Head of caudate nucleus (tissue), 42 donors: ENCODE measurements at places on chromosomes 4 and X.

GRCh38 chr4:145452447-145453162, 29.0 kb upstream of the SMAD1 start:
- no peak for DNase-seq

GRCh38 chr4:100049872-100050271, 99.8 kb upstream of the H2AZ1 start:
- DNase-seq, result no peak

- no peak for DNase-seq
Measured at GRCh38 chr4:48195374-48195773, 61.3 kb upstream of the TXK start.

GRCh38 chrX:63349307-63349706, 1.8 kb downstream of the SPIN4 start:
- DNase-seq, result no peak

- DNase-seq, result no peak
Measured at GRCh38 chr4:47473141-47473750, 9.7 kb upstream of the COMMD8 start.

GRCh38 chr4:1171311-1172227, 814 bp downstream of the SPON2 start:
- DNase-seq, result no peak

DNA sequence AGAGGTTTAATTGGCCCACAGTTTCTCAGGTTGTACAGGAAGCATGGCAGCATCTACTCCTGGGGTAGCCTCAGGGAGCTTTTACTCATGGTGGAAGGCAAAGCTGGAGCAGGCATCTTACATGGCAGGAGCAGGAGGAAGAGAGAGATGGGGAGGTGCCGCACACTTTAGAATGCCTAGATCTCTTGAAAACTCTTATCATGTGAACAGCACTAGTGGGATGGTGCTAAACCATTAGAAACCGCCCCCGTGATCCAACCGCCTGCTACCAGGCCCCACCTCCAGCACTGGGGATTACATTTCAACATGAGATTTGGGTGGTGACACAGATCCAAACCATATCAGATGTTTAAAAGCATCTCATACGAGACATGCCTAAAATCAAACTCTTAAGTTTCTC, 41.6 kb upstream of the SCOC start:
- no peak for DNase-seq

DNA sequence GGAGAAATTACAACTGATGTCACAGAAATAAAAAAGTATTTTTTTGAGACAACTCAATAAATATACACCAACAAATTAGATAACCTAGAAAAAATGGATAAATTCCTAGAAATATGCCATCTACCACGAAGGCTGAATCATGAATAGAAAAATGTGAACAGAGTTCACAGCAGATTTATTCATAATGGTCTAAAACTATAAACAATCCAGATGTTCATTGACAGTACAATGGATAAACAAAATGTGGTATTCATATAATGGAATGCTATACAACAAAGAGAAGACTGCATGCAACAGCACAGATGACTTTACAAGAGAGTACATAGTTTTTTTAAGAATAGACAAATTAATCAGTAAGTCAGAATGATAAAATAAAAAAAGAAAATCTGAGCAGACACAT, 55.2 kb downstream of the CLOCK start:
- no peak for DNase-seq

GRCh38 chrX:138519296-138519695, 192.2 kb downstream of the FGF13 start:
- DNase-seq, result no peak

GRCh38 chr4:77917601-77918000, 55.0 kb downstream of the MRPL1 start:
- DNase-seq, result no peak

- no peak for DNase-seq
Measured at GRCh38 chr4:25011135-25011866, 19.4 kb downstream of the LGI2 start.

- no peak for DNase-seq
Measured at GRCh38 chrX:1283093-1283492, 14.5 kb downstream of the CSF2RA start.

GRCh38 chrX:9498236-9498635, 33.4 kb downstream of the TBL1X start:
- DNase-seq, result no peak

DNA sequence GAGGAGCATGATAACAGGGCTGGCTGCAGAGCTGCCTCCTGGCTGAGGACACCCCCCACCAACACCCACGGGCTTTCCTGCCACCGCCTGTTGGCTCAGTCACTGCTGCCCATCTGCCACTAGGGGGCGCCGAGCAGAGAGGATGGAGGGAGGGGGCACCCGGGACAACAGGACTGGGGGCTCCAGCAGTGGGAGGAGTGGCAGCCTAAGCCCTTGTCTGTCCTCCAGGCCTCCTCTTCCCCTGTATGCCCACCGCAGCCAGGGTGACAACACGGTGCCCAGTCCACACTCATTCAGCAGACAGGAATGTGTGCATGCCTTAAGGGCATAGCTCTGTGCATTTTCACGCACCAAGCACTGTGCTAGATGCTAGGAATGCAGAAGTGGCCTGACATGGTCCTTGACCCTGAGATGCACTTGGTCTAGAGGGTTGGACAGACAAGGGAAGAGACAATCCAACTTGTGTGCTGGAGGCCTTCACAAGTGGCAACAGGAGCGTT, 149.9 kb downstream of the AMMECR1 start:
- no peak for DNase-seq

- no peak for DNase-seq
Measured at GRCh38 chr4:120005076-120005475, 61.6 kb downstream of the MAD2L1 start.

DNA sequence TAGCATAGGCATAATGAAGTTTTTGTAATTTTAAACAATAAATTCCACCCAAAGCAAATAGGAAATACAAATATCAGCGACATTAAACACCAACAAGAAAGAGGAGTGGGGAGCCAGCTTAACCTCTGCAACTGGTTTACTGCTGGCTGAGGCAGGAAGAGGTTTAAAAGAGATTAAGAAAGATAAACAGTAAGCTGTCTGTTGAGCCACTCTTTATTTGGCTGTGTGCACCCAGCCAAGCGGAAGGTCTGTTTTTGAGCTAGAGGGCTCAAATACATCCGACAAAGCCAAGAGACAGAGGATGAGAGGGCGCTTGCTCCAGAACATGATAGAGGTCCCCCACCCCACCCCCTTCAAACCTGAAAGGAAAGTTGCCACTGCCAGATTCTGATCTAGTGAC, 191.4 kb downstream of the MGST2 start:
- DNase-seq, result no peak

DNA sequence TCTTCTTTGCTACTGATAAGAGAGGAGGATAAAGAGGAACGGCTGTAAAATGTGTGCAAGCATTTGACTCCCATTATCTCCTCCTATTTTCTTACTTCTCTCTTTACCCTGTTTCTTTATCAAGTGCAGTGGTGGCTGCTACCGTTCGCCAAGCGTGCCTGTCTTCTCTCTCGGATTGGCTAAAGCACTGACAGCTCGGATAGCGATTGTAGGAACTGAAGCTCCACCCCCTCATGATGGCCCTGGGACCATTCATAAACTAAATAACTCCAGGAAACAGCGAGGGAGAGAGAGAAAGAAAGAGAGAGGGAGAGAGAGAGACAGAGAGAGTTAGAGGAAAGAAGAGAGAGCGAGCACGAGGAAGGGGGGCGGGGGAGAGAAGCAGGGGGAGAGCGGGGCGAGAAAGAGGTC, 305 bp upstream of the MAB21L2 start:
- no peak for DNase-seq

GRCh38 chr4:102632241-102633065, 128.3 kb downstream of the MANBA start:
- no peak for DNase-seq

DNA sequence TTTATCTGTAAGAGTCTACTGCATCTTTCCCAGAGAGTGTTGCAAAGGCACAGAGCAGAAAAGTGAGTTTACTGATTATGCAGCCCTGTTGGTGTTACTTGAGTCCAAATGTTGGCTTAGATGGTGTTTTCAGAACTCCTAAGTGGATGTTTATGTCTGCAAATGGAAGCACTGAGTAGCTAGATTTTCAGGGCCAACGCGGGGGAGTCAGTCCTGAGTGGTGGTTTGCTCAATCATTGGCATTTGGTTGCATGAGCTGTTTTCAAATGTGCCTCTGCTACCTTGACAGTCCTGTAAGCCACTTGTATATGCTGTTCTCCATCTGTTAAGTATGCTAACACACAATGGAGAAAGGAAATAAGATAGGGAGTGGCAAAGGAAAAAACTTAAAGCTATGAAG, 45.4 kb downstream of the MAMLD1 start:
- DNase-seq, result no peak

DNA sequence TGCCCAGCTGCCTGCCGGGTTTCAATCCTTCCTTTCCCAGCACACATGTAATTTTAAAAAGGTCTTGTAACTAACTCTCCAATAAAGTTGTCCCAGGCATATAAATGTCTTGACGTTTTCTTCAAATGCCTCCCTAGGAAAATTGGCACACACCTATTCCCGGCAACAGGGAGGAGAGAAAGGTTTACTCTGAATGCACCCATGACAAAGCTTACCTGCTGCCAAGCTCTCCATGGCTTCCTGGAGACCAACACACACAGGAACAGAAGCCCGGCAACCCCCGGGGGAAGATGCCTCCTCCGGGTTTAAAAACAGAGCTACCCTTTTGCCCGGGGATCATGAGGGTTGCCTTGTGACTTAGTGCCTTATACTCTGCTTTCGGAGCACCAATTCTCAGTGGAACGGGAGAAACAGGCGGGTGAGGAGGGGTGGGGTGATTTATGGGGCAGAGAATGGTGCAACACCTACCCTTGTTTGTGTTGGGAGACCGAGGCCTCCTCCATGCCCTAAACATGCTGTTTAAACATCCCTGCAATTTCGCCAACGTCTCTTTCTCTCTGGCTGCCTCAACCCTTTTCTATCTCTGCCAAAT, 4.8 kb upstream of the GYG2 start:
- no peak for DNase-seq

DNA sequence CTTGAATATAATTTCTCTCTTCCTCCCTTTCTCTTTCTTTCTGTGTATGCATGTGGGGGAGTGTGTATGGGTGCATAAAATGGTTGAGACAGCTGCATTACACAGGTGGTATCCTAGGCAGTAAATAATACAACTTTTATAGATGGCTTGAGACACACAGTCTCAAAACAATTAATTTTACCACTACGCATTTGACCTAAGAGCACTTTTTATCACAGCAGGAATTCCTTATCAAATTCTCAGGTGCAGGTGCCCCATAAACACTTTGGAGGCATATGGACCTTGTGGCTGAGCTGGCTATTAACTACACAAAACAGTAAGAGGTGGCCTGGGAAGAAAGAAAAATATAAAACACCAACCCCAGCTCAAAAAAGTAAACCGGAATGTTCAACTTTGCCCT, 91.3 kb downstream of the RASGEF1B start:
- no peak for DNase-seq

GRCh38 chr4:172245516-172245915, 432.3 kb downstream of the GALNTL6 start:
- no peak for DNase-seq

- no peak for DNase-seq
Measured at GRCh38 chrX:36534900-36535299, 473.3 kb upstream of the FAM47C start.

- DNase-seq, result no peak
Measured at GRCh38 chrX:35076061-35076460, 133.5 kb downstream of the FAM47B start.

GRCh38 chrX:150845091-150845490, 53.4 kb downstream of the CD99L2 start:
- DNase-seq, result no peak

- no peak for DNase-seq
Measured at GRCh38 chr4:48372272-48372671, 30.9 kb downstream of the SLAIN2 start.

DNA sequence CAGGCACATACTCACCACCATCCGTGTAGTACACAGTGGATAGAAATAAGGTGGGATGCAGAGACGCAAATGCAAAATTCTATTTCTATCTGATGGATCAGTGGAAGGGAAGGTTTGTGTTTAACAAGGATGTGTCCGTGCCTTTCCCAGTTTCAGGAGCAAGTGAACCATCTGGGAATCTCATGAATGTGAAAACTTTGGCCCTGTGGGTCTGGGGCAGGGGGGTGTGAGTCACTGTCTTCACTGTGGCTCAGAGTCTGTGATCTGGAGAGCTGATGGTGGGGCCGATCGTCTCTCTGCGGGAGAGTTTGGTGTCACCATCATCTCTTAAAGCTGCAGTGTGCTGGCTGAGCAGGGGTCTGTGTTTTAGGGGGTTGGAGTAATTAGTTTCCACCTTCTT, 179.3 kb upstream of the STS start:
- DNase-seq, result no peak

- DNase-seq, result no peak
Measured at GRCh38 chr4:149493492-149493891, 322.2 kb downstream of the IQCM start.

- DNase-seq, result no peak
Measured at GRCh38 chr4:89243733-89244252, 63.8 kb downstream of the GPRIN3 start.

- DNase-seq, result no peak
Measured at GRCh38 chr4:68182382-68182820, 52.7 kb upstream of the TMPRSS11F start.

GRCh38 chr4:504076-504475, 5.1 kb downstream of the PIGG start:
- no peak for DNase-seq

GRCh38 chr4:183287677-183288076, 32.4 kb downstream of the CLDN22 start:
- no peak for DNase-seq

- no peak for DNase-seq
Measured at GRCh38 chrX:43121637-43122036, 343.7 kb upstream of the PPP1R2C start.

DNA sequence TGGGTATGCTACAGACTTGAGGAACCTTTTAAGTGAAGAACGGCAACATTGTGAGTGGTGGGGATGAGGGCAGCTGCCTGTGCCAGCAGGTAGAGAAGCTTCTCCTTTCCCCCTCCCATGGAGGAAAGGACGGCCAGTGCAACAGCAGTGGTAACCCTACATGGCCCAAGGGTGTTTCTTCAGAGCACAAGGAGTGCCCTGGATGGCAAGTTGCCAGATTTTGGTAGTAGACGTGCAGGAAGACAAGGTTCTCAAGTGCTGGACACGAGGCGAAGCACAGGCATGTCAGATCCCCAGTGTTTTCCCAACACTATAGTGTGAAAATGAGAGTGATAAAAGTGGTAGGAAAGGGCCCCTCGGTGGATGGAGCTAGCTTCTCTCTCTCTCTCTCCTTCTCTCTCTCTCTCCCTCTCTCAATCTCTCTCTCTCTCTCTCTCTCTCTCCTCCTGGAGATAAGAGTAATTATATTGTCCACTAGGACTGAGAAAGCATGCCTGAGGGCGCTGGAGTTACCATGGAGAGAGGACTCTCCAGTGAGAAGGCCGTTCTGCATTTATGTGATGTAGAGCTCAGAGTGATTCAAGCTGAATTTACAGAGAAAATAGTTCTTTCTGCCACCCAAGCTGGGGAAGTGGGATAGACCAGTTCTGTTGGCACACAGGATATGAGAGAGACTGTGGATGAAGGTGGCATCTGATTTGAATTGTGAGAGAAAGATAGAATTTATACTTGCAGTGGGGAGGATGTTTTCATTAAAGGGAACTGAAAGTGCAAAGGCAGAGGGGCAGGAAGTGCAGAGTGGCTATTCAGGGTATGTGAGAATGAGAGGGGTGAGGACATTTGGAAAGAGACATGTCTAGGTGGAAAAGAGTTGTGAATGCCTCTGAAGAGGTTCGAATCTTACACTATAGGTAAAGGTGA, 25.7 kb upstream of the TRPC3 start:
- no peak for DNase-seq

GRCh38 chr4:20087522-20087911, 164.2 kb upstream of the SLIT2 start:
- DNase-seq, result no peak
